ENCODE measurements at places on chromosomes 3 and 15.

DNA sequence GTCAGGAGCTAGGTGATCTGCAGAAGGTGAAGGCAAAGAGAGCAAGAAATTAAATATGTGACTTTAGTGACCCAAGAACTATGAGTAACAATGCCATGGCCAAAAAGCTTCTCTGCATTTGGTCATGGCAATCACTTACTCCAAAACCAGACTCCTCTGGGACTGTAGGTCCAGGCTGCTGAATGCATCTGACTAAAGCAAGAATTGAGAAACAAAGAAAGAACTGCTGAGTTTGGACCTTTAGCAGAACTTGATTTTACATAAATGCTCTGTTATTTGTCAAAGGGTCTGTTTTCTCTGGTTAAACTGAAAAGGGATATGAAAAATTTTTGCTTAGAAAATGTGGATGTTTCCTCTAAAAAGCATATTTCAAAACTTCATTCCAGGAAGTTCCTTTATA is 1102.2 kb downstream of the IGSF11 start:
- no peak for DNase-seq

GRCh38 chr3:122577409-122578031 is at the start of gene PARP15:
TSS of gene PARP15 (plus strand) at chr3:122577650. CDS start at chr3:122577668, 18 bp downstream.
- DNase-seq, result peak; percentile 27

DNA sequence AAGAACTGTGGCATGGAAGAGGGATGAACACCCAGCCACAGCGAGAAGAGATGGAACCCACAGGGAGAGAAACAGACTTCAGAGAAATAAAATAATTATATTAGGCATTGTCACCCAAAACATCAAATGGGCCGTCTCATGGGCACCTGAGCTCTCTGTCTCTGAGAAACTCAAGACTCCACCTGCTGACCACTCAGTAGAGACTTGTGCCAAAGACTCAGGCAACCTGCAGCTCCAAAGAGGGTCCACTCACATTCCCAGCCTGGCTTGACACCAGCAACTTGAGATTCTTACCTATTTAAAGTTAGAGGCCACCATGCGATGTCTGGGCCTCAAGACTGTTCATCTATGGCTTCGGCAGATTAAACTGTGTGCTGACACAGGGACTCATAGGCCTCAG is 12.0 kb downstream of the SEMA5B start:
- no peak for DNase-seq

DNA sequence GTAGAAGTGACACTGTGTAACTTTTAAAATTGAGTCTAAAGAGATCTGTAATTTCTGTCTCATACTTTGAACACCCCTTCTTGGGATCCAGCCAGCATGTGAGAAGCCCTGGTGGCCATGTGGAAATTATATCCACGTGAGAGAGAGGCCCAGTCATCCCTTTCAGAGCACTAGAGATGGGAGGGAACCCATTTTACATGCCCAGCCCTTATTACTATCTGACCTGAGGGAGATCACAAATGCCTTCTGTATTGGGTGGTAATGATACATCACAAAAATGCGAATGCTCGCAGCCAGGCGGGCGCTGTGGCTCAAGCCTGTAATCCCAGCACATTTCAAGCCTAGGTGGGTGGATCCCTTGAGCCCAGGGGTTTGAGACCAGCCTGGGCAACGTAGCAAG is 27.3 kb upstream of the TRAK1 start:
- DNase-seq, result no peak

- no peak for DNase-seq
Measured at GRCh38 chr3:73451301-73451944, 173.3 kb downstream of the PDZRN3 start.

DNA sequence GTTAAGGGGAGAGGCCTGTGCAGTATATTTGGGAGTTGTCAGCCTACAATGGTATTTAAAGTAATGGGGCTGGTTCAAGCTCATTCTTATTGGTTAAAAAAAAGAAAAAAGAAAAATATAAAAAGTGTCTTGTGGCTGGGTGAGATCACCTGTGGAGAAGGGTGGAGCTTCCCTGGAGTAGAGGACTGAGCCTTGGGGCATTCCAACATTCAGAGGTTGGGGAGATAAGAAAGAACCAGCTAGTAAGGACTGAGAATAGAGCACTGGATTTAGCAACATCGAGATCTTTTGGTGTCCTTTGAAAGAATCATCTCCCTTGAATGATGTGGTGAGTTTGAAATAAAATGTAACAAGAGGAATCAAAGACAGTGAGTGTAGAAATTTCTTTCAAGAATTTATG is 5.2 kb downstream of the SLC49A4 start:
- peak; percentile 28 for DNase-seq

DNA sequence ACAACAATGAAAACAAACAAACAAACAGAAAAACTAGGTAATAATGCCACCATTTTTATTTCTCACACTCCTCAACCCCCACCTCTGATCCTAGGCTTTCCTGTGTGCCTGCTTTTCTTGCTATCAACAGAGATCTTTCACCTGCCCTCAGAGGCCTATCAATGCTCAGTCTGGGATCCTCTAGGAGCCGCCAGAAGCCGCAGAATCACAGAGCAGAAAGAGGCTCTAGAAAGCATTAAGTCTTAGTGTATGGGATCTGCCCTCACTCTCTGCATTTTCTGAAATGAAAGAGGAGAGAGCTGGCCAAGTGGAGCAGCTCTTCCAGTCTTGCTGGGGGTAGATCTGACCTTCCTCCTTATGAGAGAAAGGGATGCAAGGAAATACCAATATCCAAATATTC is 306.8 kb downstream of the TUSC7 start:
- DNase-seq, result peak; percentile 61

- DNase-seq, result no peak
Measured at GRCh38 chr15:45862034-45862433, 227.2 kb downstream of the SQOR start.

DNA sequence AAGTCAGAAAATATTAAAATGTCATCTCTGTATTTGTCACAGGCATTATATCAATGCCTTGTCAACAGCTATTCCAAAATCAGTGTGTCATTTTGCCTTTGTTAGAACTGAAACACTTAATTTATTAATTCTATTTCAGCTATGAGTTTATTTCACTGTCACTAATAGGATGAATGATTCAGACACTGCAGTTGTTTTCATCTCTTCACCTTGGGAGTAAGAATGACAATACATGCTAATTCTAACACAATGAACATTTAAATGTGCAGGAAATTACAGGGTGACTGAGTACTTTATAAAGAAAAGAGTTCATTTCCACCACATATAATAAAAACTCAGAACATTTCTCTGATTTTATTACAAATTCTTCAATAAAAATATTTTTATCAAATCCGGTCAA is 109.7 kb downstream of the P2RY1 start:
- no peak for DNase-seq

DNA sequence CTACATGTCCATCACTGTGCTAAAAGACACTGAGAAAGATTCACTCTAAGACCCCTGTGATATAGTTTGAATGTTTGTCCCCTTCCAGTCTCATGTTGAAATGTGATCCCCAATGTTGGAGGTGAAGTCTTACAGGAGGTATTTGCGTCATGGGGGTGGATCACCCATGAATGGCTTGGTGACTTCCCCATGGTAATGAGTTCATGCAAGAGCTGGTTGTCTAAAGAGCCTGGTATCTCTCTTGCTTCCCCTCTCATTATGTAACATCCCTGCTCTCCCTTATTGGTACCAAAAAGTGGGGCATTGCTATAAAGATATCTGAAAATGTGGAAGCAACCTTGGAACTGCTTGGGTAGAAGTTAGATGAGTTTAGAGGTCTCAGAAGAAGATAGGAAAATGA is 32.2 kb upstream of the FAM174B start:
- no peak for DNase-seq

GRCh38 chr15:74402337-74402841 is 31.4 kb downstream of the SEMA7A start:
- DNase-seq, result no peak

DNA sequence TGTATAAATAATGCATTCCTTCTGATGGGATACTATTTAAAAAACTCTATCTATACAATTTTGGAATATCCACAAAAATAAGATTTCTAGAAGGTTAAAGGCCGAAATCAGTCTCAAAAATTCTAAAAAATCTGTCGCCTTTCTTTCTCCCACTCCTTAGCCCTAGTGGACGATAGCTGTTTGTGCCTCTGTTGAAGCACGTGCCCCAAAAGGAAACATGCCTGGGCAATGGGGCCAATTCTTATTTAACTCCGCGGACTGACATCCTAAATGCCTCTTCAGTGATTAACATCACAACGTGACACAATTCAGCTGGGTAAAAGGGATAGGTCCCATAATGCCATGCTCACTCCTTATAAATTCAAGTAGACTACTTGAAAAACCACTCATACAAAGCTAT is 65.1 kb downstream of the GAP43 start:
- no peak for DNase-seq

GRCh38 chr3:189563853-189564563 is 67.2 kb upstream of the TP63 start:
- DNase-seq, result no peak

DNA sequence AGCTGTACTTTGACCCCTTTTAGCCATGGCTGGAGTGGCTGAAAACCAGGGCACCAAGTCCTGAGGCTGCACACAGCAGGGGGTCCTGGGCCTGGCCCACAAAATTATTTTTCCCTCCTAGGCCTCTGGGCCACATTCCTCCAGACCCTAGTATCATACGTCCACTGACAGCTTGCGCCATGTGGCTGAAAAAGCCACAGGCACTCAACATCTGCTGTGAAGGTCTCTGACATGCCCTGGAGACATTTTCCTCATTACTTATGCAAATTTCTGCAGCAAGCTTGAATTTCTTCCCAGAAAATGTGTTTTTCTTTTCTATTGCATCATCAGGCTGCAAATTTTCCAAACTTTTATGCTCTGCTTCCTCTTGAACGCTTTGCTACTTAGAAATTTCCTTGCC is 239.0 kb downstream of the SQOR start:
- DNase-seq, result no peak

DNA sequence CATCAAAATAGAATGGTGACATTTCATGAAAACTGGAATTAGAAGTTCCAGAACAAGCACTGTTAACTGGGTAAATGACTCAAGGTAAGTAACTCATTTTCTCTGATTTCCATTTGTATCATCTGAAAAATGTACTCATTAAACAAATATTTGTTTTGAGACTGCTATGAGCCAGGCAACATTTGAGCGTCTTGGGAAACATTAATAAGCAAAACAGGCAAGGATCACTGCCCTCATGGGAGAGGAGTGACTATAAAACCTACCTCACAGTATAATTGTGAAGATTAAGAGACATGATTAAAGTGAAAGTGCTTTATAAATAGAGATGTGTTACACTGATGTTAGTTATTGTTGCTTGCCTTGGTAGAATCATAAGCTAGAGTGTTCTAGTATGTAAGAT is 711.8 kb upstream of the UBE2E2 start:
- DNase-seq, result no peak

DNA sequence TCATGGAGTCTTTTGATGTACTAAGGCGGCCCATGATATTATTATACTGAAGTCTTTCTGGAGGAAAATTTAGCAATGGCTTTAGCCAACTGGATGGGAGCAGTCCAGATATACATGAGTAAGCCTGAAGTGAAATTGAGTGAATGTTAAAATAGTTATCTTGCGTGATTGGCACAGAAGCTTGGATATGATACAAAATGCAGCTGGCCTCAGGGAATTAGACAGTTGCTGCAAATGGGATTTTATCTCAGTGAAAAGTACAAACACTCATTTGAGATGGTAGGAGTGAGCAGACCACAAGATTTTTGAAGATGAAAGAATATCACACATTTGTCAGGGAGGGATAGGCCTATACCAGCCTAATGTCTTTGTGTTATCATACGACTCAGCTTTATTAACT is 8.9 kb downstream of the LMOD3 start:
- DNase-seq, result no peak

Data from ELF-1 (cell line).